ENCODE measurements at places on chromosomes 2 and 18.

- no peak for DNase-seq
Observed at GRCh38 chr2:163200741-163201140, 362.2 kb upstream of the KCNH7 start.

GRCh38 chr2:12809526-12809925 is 92.8 kb downstream of the TRIB2 start:
- DNase-seq = no peak

DNA sequence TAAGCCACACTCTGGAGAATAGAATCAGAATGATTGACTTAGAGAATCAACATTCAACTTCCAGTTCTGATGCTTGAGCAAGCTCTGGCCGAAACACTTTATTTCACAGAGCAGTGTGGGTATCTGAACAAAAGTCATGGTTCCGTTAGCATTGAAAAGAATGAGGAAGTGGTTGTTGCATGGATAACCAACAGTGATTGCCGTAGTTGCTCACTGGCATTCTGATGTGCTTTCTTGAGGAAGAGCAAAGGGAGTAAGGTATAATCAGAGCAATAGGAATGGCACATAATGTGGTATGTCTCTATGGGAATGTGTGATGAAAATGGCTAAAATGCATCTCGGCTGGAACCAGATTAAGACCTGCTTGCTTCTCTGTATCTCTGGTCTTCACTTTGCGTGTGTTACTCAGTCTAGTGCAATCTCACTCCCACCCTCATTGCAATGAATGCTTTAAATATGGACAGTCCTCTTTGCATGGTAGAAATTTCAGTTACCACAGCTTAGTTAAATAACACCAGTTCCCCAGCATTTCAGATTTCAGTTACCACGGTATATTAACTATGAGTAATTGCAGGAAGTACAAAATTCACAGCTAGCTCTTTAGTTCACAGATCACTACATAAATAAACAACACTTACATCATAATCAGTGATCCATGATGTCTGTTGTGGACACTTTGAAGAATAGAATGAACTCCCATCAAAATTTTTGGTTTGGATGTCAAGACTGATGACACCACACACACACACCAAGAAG is 7.8 kb upstream of the RAB12 start:
- DNase-seq = no peak

DNA sequence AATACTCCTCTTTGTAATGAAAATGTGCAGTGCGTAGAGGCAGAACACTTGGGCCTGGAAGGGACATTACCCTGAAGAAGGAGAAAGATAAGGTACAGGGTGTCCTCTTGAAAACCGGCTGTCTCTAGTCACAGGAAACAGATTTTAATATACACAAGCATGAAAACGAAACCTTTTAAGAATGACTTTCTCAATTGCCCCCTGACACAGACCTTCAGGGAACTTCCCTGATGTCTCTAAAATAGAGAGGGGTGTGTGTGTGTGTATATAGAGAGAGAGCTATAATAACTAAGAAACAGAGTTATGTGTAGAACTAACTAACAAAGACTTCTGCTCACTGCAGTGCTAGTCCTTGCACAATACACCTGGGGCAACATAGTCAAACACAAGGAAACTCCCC is 780.0 kb downstream of the CNTNAP5 start:
- DNase-seq = no peak

- DNase-seq = no peak
Observed at GRCh38 chr2:29382486-29382885, 267.3 kb downstream of the CLIP4 start.

DNA sequence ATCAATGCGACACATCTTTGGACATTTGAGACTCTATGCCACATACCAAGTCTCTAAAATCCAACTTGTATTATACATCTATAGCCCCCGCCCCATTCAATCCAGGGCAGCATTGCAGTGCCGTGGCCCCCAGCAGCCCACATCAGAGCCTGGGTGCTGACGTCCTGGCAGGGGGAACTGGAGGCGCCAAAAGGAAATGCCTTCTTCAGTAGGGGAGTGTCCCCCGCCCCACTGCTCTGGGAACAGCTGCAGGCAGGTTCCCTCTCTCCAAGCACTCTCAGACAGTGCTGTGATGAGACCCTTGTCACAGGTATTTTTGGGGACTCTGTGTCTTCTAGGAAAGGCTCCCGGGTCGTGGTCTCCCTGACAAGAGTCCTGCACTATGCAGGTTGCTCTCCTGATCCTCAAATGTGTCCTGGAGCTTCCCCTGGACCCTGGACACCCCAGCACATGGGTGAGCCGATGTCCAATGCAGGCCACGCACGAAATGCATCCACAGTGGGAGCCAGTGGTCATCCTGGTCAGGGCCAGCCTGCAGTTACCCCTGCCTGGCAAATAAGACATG is 188.7 kb downstream of the RTP5 start:
- no peak for DNase-seq

DNA sequence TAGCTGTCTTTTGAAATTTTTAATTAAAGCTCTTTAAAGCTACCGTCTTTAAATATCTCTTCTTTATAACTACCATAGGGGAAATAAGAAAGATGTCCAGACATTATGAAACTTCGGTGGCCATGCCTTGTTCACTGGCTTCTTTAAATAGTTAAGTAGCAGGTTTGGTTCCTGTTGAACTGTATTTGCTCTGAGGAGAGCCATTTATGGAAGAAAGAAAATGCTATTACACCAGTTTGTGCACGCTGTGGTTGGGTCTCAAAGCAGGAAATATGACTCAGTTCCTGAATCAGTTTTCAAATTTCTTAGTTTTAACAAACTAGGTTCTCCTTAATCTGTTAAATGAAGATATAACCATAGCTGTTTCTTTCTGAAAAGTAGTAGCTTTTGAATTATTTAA is 12.2 kb downstream of the ARPC2 start:
- no peak for DNase-seq

DNA sequence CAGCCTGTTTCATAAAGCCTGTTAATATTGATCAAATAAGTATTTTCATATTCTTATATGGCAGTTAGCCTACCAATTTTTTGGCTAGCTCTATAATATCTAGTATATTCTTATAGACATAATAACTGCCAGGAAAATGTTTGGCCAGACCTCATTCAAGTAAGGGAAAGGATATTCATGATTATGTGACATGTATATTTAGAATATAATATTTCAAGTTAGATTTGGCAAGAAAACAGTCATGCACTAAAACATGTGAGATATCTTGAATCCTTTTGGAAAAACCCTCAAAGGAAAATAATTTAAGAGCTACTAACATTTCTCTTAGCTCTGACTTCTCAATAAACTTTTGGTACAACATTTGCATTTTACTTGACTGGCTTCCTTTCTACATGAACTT is 694.1 kb downstream of the PLCL1 start:
- DNase-seq = no peak

DNA sequence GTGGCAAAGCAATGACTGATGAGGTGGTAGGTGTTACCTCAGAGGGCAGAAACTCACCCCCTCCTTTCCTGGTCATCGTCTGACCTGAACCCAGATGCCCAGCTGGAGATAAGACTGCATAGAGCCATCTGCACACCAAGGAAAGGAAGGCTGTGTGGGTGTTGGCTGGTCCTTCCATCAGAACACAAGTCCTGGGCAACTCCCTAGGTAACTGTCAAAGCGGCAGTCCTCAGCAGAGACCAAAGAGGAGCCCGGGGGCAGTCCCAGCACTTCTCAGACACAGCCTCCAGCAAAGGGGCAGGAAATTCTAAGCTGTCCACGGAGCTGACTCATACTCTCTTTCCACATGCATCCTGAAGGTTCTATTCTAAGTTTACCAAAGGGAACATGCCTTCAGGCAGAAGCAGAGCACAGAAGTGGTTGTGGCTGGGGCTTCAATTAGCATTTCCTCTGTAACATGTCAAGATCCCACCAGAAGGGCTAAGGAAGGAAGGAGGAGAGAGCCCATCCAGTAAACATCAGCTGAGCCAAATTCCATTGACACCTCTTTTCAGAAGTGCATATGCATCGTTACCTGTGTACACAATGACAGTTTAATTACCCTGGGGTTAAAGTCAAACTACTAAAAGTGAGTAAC is 54.7 kb downstream of the SPRED2 start:
- DNase-seq = no peak

- DNase-seq = no peak
Observed at GRCh38 chr2:28163028-28163427, 229.6 kb upstream of the FOSL2 start.

GRCh38 chr2:74632209-74632938 is 15.8 kb downstream of the M1AP start:
- DNase-seq = no peak

All from HuH-7 (cell line).